ENCODE measurements at places on chromosomes 11 and 22. TPM values are rescaled to one million over a fixed set of nuclear protein-coding genes. Genes with fewer than 3 reads are reported as not detected.
A peak's percentile ranks its signal among the peaks of the same experiment; 100 is the strongest.

PTPN5 gene
- not detected for total RNA-seq

SMC1B gene
- not detected for total RNA-seq

CCDC90B gene
- total RNA-seq, result 27.3 TPM

NELL1 gene
- not detected for total RNA-seq

RAB3IL1 gene
- total RNA-seq, result not detected

SMTNL1 gene
- not detected for total RNA-seq

WNT11 gene
- total RNA-seq, result 0.47 TPM

LRRC75B gene
- 4.8 TPM for total RNA-seq

- no peaks in the 10 kb centered on the region for H3K27me3 ChIP-seq
- no peak overlapping the region for H3K4me3 ChIP-seq
- no peak overlapping the region for H3K27ac ChIP-seq
- no peak for DNase-seq
- H3K36me3 ChIP-seq, result no peaks in the 10 kb centered on the region
Observed at GRCh38 chr11:127925475-127925874, 661.9 kb downstream of the ETS1 start.

- no peaks in the 10 kb centered on the region for H3K4me1 ChIP-seq
- no peak overlapping the region for H3K4me3 ChIP-seq
- no peaks in the 10 kb centered on the region for H3K36me3 ChIP-seq
- peak; percentile 79 for DNase-seq
- no peaks in the 10 kb centered on the region for H3K27me3 ChIP-seq
Observed at GRCh38 chr11:74739546-74740270, 8.5 kb upstream of the CHRDL2 start.

GRCh38 chr11:22130462-22131053 is 62.3 kb upstream of the ANO5 start:
- H3K4me1 ChIP-seq, result no peaks in the 10 kb centered on the region
- H3K36me3 ChIP-seq, result no peaks in the 10 kb centered on the region
- no peaks in the 10 kb centered on the region for H3K27me3 ChIP-seq
- no peak for DNase-seq
- no peak overlapping the region for H3K27ac ChIP-seq
- no peak overlapping the region for H3K4me3 ChIP-seq

- no peaks in the 10 kb centered on the region for H3K4me1 ChIP-seq
- H3K27ac ChIP-seq, result no peak overlapping the region
- DNase-seq, result no peak
- no peaks in the 10 kb centered on the region for H3K27me3 ChIP-seq
Observed at GRCh38 chr11:16364254-16364653, 7.9 kb upstream of the SOX6 start.

GRCh38 chr11:90849312-90849711 is 626.5 kb upstream of the CHORDC1 start:
- H3K27me3 ChIP-seq, result no peaks in the 10 kb centered on the region
- H3K36me3 ChIP-seq, result no peaks in the 10 kb centered on the region
- H3K4me3 ChIP-seq, result no peak overlapping the region
- no peaks in the 10 kb centered on the region for H3K4me1 ChIP-seq
- H3K27ac ChIP-seq, result no peak overlapping the region

- no peak overlapping the region for H3K4me3 ChIP-seq
- no peaks in the 10 kb centered on the region for H3K27me3 ChIP-seq
- H3K4me1 ChIP-seq, result no peaks in the 10 kb centered on the region
- DNase-seq, result no peak
Observed at GRCh38 chr11:45614196-45614828, 51.1 kb downstream of the CHST1 start.

GRCh38 chr22:44363980-44364750 is 51.4 kb upstream of the SHISAL1 start:
- no peak overlapping the region for H3K4me3 ChIP-seq
- no peaks in the 10 kb centered on the region for H3K4me1 ChIP-seq
- DNase-seq, result no peak

DNA sequence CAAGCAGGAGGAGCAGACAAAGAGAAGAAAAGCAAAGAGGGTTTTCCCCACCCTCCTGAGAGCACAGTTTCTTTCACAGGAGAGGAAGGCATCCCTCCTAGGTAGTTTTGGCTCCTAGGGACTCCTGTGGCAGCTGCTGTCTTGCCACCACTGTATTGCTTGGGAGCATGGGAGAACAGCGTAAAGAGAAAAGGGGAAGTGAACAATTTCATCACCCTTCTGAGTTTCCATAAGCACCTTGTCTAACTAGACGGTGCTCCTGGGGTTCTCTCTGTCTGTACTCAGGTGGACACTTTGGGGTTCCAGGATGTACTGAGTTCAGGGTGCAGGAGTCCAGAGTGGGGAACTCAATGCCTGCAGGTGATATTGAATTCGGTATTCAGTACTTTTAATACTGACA is 1430.5 kb downstream of the TBC1D22A start:
- H3K27me3 ChIP-seq, result no peaks in the 10 kb centered on the region
- H3K27ac ChIP-seq, result no peak overlapping the region
- H3K4me1 ChIP-seq, result peaks cover 6% of the 10 kb centered on the region
- H3K4me3 ChIP-seq, result no peak overlapping the region
- no peak for DNase-seq
- H3K36me3 ChIP-seq, result no peaks in the 10 kb centered on the region

DNA sequence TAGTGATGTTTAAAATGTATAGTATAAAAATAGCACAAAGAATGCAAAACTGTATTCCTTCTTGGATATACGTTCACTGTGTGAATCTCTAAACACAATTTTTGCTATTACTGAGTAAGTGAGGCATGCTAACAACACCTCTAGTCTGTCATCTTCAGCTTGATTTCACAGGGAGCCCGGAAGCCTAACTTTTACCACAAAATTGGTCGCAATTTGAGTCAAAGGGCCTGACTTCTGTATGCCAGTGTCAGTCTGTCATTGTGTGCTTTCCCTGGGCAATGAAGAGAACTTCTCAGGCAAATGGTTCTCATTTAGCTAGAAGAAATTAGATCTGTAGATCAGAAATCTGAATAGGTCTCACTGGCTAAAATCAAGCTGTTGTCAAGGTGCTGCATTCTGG is 1059.5 kb downstream of the FAM181B start:
- no peaks in the 10 kb centered on the region for H3K4me1 ChIP-seq
- H3K27ac ChIP-seq, result no peak overlapping the region
- H3K27me3 ChIP-seq, result no peaks in the 10 kb centered on the region
- no peak for DNase-seq
- no peaks in the 10 kb centered on the region for H3K36me3 ChIP-seq
- no peak overlapping the region for H3K4me3 ChIP-seq

DNA sequence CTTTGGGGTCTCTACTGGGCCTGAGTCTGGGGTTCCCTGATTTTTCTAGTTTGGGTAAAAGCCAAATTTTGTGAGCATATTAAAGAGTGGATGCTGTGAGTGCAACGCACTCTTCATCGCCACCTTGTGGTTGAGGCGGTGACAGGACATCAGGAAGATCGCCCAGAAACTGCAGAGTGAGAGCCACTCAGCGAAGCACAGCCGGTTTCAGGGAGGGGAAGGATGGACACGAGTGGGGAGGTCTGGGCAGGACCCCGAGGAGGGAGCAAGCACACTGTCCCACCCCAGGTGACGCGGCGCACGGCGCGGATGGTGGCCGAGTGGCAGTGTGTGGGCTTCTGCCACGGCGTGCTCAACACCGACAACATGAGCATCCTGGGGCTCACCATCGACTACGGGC is 9.1 kb downstream of the SELENOO start:
- no peak overlapping the region for H3K4me3 ChIP-seq
- H3K27me3 ChIP-seq, result no peaks in the 10 kb centered on the region
- H3K36me3 ChIP-seq, result peaks cover 40% of the 10 kb centered on the region
- peaks cover 16% of the 10 kb centered on the region for H3K4me1 ChIP-seq

GRCh38 chr22:46515208-46516111 is 22.0 kb downstream of the CELSR1 start:
- H3K4me1 ChIP-seq, result peaks cover 11% of the 10 kb centered on the region
- H3K36me3 ChIP-seq, result no peaks in the 10 kb centered on the region
- no peak for DNase-seq
- H3K4me3 ChIP-seq, result no peak overlapping the region
- no peak overlapping the region for H3K27ac ChIP-seq

- no peaks in the 10 kb centered on the region for H3K36me3 ChIP-seq
- H3K27ac ChIP-seq, result no peak overlapping the region
- no peaks in the 10 kb centered on the region for H3K4me1 ChIP-seq
- H3K4me3 ChIP-seq, result no peak overlapping the region
Observed at GRCh38 chr11:58671983-58672633, 49.6 kb downstream of the CNTF start.

DNA sequence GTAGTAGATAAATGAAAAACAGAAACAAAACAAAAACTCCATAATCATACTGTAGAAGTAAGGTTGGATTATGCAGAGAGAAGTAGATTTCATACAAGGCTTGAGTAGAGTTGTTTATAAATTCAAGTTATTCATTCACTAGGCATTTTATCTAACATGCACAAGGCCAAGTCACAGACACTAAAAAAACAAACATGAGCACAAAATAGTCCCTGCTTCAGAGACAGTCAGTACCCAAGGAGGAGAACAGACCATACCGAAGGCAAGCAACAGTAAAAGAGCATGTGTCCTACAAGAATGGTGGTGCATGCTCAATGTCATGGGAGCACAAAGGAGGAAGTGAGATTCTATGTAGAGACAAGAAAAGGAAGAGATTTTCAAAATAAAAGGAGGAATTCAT is 796.5 kb upstream of the LRRC4C start:
- no peaks in the 10 kb centered on the region for H3K36me3 ChIP-seq
- DNase-seq, result no peak
- no peaks in the 10 kb centered on the region for H3K27me3 ChIP-seq
- H3K4me3 ChIP-seq, result no peak overlapping the region
- no peak overlapping the region for H3K27ac ChIP-seq

GRCh38 chr11:74388678-74389327 is 9.4 kb downstream of the PGM2L1 start:
- no peak for DNase-seq
- no peaks in the 10 kb centered on the region for H3K4me1 ChIP-seq
- no peak overlapping the region for H3K4me3 ChIP-seq
- H3K27ac ChIP-seq, result no peak overlapping the region
- no peaks in the 10 kb centered on the region for H3K27me3 ChIP-seq
- no peaks in the 10 kb centered on the region for H3K36me3 ChIP-seq

GRCh38 chr11:87323899-87324298 is 286.2 kb downstream of the TMEM135 start:
- H3K27me3 ChIP-seq, result no peaks in the 10 kb centered on the region
- peaks cover 14% of the 10 kb centered on the region for H3K36me3 ChIP-seq
- no peak overlapping the region for H3K4me3 ChIP-seq
- no peak for DNase-seq
- H3K27ac ChIP-seq, result no peak overlapping the region
- no peaks in the 10 kb centered on the region for H3K4me1 ChIP-seq

- H3K36me3 ChIP-seq, result no peaks in the 10 kb centered on the region
- H3K27me3 ChIP-seq, result no peaks in the 10 kb centered on the region
- H3K27ac ChIP-seq, result no peak overlapping the region
Observed at GRCh38 chr22:45112136-45112879, 51.4 kb upstream of the NUP50 start.

- no peaks in the 10 kb centered on the region for H3K36me3 ChIP-seq
- DNase-seq, result no peak
- no peaks in the 10 kb centered on the region for H3K4me1 ChIP-seq
- H3K4me3 ChIP-seq, result no peak overlapping the region
Observed at GRCh38 chr11:117478926-117479325, 151.3 kb downstream of the CEP164 start.

- H3K27ac ChIP-seq, result no peak overlapping the region
- no peaks in the 10 kb centered on the region for H3K36me3 ChIP-seq
- no peak for DNase-seq
- H3K4me3 ChIP-seq, result no peak overlapping the region
- H3K27me3 ChIP-seq, result peaks cover 29% of the 10 kb centered on the region
- peaks cover 15% of the 10 kb centered on the region for H3K4me1 ChIP-seq
Observed at GRCh38 chr22:37431366-37431765, 4.1 kb upstream of the ELFN2 start.

GRCh38 chr11:17381156-17381555 is 7.3 kb downstream of the KCNJ11 start:
- H3K27ac ChIP-seq, result no peak overlapping the region
- no peaks in the 10 kb centered on the region for H3K36me3 ChIP-seq

DNA sequence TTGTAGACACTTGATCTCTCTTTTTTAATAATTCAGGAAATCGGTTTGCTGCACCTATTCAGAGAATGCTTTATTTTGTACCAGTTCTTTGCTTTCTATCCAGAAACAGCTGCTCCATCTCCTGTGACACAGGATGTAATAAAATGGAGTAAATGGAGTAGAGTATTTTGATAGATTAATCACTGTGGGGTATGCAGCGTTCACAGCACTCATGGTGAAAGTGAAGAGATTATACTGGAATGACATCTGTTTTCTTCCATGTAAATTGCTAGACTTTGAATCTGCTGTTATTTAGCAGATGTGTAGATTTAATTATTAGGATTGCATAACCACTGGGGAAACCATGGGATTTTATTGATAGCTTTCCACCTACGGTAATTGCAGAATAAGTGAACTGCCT is 227.3 kb upstream of the ARHGAP42 start:
- no peaks in the 10 kb centered on the region for H3K36me3 ChIP-seq
- no peak overlapping the region for H3K4me3 ChIP-seq
- DNase-seq, result no peak

DNA sequence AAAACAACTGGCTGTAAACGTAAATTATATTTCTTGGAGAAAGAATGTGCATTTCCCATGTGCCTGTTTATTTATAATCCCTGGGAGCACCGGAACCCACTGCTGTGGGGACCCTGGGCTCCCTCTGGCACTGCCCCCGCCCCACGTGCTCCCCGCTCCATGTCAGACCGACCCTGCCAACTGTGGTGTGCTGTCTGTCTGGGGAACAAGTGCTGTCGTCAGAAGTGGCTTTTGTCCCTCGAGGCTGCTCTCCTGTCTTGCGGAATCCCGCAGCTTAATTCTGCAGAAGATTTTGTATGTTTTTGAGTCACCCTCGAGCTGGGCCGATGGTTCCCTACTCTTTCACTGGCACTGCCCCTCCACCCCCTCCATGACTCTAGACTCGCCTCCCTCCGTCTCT is 2.4 kb downstream of the LRRC10B start:
- peaks cover 9% of the 10 kb centered on the region for H3K4me1 ChIP-seq
- H3K36me3 ChIP-seq, result no peaks in the 10 kb centered on the region
- DNase-seq, result no peak
- H3K27ac ChIP-seq, result no peak overlapping the region
- H3K27me3 ChIP-seq, result peaks cover 15% of the 10 kb centered on the region
